ENCODE measurements at places on chromosomes 7 and 10.

DNA sequence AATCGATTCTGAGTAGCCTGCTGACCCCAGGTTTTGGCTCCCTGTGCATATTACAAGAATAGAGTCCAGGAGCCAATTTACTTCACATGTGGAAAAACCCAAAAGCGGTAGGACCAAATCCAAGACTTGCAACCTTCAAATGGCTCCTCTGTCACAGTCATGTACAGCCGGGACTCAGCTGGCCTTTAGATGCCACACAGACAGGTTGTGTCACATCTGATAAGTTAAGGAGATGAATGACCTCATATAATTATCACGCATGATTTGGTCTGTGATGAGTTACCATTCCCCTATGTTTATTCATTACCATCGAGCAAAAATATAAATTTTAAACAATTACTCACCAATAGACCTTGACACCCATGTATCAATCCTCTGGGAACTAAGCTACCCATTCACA lies 14.2 kb downstream of the CACNA2D1 start:
- no peak for ATAC-seq

- peak; percentile 20 for ATAC-seq
Measured at GRCh38 chr7:98753989-98754479, 115.8 kb downstream of the TMEM130 start.

DNA sequence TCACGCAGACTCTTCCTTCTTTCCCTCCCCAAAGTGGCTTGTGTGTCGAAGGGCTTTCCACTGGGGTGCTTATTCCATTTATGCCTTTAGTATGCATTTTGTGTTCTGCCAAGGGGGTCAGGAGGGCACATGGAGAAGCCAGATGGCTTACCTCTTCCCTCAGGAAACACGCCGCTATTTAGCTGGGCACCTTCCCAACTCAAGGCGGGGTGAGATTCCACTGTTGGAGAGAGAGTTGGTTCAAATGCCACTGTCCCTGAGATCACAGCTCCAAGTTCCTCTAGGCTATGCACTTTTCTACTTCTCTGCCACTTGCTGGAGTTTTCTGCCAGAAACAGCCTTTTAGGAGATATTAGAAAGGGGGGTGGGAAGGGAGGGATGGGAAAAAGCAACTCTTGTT lies 1091.8 kb downstream of the LRMDA start:
- no peak for ATAC-seq

DNA sequence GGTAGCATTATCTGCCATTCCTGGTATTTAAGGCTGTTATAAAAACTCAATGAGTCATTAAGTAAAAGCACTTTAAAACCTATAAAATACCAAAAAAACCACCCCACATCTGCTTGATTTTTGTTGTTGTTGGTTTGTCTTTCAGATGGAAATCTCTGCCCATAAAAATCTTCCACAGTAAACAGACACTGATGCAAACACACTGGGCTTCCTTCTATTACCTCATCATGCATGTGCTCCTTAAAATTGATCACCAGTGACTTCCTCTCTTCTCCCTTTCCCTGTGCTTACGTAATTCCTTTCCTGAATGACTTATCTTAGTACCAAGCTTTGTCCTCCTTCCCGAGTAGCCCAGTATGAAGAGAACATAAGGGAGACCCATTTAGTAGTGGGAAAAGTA lies 167.2 kb downstream of the EVX1 start:
- ATAC-seq = no peak

DNA sequence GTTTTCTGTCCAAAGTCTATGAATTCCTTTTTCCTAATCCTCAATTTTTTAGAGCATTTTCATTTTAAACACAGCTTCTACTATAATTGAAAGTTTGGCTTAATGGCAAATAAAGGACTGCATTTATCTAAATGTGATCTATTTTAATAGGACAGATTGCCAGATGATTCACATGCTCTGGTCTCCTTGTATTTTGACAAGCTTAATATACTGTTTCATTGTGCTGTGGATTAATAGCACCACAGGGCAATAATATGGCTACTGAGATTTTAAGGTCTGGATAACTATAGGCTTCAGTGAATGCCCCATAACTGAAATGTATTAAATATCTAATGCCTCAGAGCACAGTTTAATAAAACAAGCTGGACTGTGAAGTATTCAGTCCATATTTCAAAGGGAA lies 1362.8 kb downstream of the XPNPEP1 start:
- ATAC-seq = no peak

GRCh38 chr10:77062381-77062780 lies 575.2 kb downstream of the KCNMA1 start:
- ATAC-seq = no peak

DNA sequence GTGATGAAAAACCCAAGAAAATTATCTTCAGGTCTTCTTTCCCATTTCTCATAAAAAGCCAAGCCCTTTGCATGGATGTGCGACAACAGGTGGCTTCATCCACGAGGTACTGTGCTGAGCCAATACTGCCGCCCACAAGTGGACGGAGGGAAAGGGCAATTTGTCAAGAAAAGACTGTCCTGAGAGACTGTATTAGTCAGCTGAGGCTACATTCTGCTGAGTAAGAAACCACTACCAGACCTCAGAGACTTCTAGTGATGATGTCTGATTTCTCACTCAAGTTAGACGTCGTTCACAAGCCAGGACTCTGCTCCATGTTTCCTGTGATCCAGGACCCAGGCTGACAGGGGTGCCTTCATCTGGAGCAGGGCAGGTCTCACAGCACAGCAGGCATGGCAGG lies 171.5 kb upstream of the CDCA7L start:
- no peak for ATAC-seq

DNA sequence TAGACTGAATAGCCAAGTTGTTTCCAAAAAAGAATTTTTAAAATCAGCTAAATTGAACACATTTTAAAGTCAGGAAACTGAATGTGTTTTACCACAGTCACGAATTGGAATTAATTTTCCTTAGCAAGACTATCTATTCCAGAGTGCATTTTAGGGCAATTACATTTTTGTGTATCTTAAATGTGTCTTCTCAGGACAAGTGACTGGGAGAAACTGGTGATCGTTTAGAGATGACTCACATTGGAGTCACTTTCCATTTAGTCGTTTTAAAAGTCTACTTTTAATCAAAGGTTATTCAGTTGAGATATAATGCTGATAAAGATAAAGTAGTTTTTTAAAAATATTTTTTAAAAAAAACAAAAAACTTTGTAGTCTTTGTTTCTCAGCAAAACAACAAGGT lies 191.7 kb upstream of the SLC26A5 start:
- no peak for ATAC-seq

GRCh38 chr10:73529089-73529832 lies 33.4 kb upstream of the PPP3CB start:
- ATAC-seq = peak; percentile 86

GRCh38 chr7:128146052-128146451 lies 95.0 kb upstream of the LEP start:
- no peak for ATAC-seq

- ATAC-seq = peak; percentile 52
Measured at GRCh38 chr10:4270116-4270515, 485.1 kb upstream of the KLF6 start.

DNA sequence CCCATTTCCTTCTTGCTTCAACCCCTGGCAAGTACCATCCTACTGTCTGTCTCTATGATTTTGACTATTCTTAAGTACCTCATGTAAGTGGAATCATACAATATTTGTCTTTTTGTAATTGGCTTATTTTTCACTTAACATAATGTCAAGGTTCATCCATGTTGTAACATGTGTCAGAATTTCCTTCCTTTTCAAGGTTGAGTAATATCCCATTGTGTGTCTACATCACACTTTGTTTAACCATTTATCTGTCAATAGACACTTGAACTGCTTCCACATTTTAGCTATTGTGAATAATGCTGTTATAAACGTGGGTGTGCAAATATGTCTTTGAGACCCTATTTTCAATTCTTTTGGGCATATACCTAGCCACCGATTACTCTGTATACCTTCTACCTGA lies 14.0 kb upstream of the CDK14 start:
- no peak for ATAC-seq

DNA sequence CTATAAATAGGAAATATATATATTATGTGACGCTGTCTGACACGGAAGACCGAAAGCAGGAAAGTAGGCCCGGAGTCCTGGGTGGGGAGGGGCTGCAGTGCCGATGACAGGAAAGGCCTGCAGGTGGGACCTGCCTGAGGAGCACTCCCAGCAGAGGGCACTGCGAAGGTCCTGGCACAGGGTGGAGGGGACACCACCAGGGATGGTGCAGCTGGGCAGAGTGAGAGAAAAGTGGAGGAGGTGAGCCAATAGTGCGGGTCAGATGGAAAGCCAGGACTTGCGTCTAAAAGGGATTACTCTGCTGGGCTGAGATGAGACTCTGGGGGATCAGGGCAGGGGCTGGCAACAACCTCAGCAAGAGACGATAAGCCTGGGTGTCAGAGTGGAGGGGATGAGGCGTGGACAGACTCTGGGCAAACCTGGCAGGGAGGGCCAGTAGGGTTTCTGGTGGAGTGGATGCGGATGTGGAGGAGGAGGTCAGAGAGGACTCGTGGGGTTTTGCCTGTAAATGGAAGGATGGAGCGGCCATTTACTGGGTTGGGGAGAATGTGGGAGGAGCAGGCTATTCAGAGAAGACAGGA lies 118.2 kb upstream of the ZNF746 start:
- ATAC-seq = no peak

DNA sequence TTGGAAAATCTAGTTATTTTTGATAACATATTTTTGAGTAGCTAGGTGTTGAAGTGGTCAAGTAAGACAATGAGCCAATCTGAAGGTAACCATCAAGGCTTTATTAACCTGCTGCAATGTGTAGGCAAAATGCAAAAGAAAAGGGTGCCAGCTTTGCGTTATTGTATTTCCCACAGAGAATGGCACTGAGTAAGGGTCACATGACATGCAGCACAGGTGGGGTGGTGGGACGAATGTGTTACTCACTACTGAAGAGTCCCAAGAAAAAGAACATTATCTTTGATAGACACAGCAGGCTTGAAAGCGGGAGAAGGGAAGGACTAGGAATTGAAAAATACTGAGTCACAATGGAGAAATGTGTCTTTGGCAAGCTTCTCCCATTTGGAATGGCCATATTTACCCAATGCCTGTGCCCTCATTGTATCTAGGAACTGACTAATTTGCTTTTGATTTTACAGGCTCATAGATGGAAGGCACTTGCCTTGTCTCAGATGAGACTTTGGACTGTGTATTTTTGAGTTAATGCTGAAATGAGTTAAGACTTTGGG lies 898.6 kb upstream of the POT1 start:
- no peak for ATAC-seq

DNA sequence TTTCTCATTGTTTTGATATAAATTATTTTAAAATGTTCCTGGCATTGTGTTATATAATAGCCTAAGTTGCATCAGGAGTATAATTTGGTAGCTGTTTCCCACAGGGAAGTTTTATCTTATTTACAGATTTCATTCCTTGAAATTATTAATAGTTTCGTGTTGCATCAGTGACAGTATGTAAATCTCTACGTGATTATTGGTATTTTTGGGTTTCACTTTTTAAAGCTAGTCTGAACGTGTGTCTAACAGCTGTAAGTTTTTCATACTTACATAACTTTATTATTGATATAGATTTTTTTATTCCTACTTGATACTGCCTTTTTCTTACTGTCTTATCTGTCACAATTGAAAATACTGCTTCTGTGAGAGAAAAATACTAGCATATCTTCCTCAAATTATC lies 167.9 kb downstream of the PHF14 start:
- ATAC-seq = no peak

GRCh38 chr10:58588673-58589265 lies 76.1 kb downstream of the BICC1 start:
- no peak for ATAC-seq

DNA sequence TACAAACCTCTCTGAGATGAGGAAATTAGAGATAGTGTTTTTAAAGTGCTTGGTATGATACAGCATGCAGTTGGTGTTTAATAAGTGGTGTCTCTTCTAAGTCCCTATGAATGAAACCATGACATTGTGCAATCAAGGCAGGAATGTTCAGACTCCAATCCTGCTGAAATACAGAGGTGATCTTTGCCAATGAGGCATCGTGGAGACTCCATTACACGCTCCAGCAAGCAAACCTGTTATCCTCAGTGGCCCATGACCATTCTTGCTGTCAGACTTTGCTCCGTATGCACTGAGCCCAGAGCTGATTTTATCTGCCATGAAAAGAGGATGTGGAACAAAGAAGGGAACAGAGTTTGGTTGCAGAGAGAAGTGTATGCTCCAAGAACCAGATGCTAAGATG lies 47.3 kb downstream of the CDHR3 start:
- peak; percentile 50 for ATAC-seq

DNA sequence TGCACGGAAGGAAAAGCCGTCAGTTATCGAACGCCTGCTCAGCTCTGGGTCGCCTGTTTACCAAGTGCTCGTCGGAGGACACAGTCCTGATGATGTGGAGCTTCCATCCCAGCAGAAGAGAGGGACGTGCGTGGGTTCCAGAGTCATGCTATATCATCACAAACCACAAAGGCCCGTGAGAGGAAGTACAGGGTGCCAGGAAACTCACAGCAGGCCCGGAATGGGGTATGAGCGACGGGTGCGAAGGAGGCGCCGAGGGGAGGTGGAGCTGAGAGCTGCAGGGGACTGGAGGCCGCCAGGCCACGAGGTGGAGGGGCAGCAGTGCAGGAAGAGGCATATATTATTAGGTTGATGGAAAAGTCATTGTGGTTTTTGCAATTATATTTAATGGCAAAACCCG lies 102.5 kb downstream of the ACTR3B start:
- ATAC-seq = no peak

DNA sequence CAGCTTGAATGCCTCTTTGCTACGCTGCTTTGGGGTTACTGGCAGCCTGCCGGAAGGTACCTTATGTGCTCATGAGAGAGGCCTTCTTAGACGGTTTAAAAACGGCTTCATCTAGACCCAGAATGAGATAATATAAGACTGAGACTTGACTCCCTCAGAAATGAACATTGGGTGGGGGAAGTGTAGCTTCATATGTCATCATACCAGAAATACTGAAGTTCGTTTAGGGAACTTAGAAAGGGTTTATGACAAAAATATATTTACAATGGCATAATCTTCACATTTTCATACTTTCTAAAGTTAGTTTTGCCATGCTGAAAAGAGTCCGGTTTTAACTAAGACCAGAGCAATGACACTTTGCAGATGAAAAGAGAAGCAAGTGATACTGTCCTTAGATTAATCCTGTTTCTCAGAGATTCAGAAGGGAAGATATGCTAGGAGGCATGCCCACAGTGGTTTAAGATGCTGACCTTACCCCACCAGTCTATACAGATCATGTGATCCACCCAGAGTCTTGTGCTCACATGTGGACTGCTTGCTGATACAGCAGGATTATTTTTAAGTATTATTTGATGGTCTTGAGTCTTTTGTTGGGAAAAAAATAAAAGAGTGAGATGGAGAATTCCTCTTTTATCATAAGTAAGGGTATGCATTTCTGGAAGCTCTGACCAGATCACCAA lies 40.8 kb upstream of the HGF start:
- no peak for ATAC-seq

GRCh38 chr10:102450124-102450373 lies 1.3 kb downstream of the C10orf95 start:
- no peak for ATAC-seq

- ATAC-seq = no peak
Measured at GRCh38 chr7:78172933-78173591, 374.5 kb downstream of the PHTF2 start.

Measured in esophagus mucosa (tissue), 1 donor.